ENCODE measurements at places on chromosomes 1 and 21.

DNA sequence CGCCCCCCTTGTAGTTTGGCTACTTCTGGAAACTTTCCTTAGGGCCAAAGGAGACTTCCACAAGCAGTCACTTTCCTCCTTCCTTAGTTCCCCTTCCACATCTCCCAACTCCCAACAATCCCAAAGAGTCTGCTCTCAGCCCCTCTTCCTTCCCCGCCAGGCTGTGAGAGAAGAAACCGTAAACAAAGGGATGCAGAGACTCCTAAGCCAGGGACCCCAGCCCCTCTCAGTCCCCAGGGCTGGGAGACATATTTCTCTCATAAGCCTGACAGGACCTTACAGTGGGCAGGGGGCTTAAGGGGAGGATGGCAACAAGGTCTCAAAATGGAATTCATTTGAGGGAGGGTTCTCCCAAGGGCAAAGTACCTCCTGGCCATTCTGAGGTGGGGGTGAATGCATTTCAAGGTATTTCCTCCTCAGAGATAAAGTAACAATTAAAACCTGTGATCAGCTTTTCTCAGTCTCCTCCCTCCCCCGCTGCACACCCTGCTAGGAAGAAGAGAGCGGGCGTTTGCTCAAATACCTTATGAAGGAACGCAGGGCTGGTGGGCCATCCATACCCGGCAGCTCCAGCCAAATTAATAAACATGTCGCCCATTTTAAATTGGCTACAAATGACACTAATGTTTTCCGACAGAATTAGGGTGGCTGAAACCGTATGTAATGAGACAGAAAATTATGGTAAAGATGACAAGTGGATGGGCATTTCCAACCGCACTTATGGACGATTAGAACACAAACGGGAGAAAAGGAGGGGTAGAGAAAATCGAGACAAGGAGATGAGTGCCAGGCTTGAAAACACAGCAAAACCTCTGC, 4.0 kb downstream of the BARHL2 start:
- no peak for DNase-seq

GRCh38 chr1:12284486-12284885, 54.7 kb downstream of the VPS13D start:
- no peak for DNase-seq

- DNase-seq, result no peak
Measured at GRCh38 chr1:206049919-206050600, 2.9 kb upstream of the RHEX start.

GRCh38 chr1:58885998-58886397, 102.2 kb upstream of the JUN start:
- DNase-seq, result no peak

DNA sequence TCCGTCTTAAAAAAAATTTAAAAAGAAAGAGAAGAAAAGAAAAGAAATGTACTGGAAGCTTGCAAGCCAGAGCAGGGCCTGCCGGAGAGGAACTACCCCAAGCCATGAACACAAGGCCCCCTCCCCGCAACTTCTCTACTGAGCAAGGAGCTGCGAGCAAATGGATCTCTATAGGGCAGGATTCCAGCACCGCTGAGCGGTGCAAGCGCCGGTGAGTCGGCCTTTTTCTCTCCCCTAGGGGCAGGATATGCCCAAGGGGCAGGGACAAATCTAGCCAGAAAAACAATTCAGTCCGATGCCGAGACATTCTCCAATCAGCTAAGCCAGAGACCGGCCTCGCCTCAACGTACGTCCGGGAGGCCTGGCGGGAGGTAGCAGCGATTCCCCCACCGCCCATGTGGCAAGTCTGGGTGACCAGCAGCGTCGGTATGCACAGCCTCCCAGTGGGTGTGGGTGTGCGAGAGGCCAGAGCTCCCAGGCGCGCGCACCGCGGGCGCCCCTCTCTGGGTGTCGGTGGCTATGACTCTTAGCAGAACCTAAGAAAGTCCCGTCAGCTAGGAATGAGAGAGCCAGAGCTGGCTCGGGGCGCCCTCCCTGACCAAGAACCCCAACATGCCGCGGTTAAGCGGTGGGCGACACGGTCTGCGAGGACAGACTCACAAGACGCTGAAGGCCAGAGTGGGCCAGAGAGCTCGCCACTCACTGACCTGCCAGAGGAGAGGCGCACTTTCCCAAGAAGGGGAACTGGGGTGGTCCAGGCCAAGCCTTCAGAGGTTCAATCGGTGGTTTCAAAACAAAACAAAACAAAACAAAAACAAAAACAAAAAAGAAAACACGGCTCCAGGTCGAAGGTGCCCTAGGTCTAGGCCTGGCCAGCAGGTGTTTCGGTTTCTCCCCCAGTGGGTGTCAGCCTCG, 1.9 kb downstream of the CSMD2 start:
- DNase-seq, result peak; percentile 75

GRCh38 chr1:24688621-24689195, 45.6 kb downstream of the SRRM1 start:
- peak; percentile 39 for DNase-seq

- peak; percentile 46 for DNase-seq
Measured at GRCh38 chr1:19643121-19643520, 990 bp upstream of the NBL1 start.

- DNase-seq, result no peak
Measured at GRCh38 chr1:54356680-54357147, 49.5 kb downstream of the SSBP3 start.

- no peak for DNase-seq
Measured at GRCh38 chr1:55386456-55386855, 171.3 kb upstream of the USP24 start.

GRCh38 chr1:12143631-12144155, 23.1 kb upstream of the TNFRSF1B start:
- DNase-seq, result peak; percentile 48

- DNase-seq, result no peak
Measured at GRCh38 chr1:53502641-53503432, 43.6 kb downstream of the DMRTB1 start.

GRCh38 chr1:71755441-71755840, 526.9 kb downstream of the NEGR1 start:
- no peak for DNase-seq

GRCh38 chr1:217813031-217813430, 181.9 kb downstream of the SPATA17 start:
- no peak for DNase-seq

DNA sequence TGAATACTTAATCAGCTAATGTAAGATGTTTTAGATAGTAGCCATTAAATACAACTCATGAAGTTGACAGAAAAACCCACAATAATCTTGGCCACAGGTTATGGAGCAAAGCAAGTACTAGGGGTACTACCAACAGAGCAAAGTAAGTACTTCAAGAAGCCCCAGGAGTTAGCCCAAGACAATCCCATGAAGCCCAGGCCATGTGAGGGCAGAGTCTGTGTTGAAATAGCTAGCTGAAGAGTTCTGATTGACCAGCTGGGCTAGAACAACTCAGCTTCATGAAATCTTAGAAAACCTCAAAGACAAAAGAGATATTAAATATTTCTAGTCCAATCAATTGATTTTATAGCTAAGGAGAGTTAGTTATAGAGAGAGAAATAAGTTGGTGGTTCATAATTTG, 212.9 kb upstream of the HOOK1 start:
- DNase-seq, result no peak

All from DMS153 (cell line).